GM03348 (cell line): ENCODE measurements at places on chromosomes 11 and 22.

DNA sequence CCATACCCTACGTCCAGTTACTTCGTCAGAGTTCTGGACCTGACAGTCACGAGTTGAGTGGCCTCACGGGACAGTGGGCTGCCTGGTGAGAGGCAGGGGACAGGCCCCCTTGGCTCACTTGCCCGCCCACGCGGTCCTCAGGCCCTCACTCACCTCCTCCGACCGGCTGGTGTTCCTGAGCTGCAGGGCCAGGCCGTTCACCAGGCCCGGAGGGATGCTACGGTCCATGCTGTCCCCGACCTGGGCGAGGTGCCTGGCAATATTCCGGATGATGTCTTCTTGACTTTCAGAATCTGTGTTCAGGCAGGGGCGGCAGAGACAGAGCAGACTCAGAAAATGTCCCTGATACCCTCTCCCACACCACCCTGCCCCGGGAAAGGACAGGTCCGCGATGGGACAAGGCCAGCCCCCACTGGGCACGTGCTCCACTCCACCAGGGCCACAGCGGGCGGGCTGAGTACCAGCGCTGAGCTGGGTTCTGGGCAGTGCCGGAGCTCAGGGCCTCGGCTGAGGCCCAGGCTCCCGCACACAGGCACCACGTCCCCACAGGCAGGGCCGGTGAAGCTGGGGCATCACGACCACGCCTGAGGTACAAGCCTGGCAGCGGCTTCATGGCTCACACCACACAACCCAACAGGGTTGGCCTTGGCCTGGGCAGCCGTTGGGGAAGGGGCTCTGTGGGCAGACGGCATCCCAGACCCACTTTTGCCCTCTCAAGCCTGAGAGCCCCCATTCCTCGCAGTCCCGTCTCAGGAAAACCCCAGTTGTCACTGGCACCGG lies 34.9 kb downstream of the BID start:
- DNase-seq: no peak

- DNase-seq: no peak
These were observed 69.2 kb upstream of the PRR5 start for GRCh38 chr22:44632541-44633396.

DNA sequence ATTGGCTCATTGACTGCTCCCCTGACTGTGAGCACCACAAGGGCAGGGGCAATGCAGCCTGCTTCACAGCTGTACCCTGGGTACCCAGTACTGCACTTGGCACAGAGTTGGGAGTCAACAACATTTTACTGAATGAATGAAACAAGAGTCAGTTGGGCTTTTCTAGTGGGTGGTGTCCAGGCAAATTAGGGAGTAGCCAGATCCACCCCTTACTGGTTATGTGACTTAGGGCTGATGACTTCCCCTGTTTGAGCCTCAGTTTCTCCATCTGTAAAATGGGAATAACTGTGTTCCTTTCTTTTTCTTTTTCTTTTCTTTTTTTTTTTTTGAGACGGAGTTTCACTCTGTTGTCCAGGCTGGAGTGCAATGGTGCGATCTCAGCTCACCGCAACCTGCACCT lies 23.1 kb downstream of the MIAT start:
- no peak for DNase-seq

GRCh38 chr11:134341805-134342571 lies 10.2 kb downstream of the GLB1L2 start:
- DNase-seq: no peak

DNA sequence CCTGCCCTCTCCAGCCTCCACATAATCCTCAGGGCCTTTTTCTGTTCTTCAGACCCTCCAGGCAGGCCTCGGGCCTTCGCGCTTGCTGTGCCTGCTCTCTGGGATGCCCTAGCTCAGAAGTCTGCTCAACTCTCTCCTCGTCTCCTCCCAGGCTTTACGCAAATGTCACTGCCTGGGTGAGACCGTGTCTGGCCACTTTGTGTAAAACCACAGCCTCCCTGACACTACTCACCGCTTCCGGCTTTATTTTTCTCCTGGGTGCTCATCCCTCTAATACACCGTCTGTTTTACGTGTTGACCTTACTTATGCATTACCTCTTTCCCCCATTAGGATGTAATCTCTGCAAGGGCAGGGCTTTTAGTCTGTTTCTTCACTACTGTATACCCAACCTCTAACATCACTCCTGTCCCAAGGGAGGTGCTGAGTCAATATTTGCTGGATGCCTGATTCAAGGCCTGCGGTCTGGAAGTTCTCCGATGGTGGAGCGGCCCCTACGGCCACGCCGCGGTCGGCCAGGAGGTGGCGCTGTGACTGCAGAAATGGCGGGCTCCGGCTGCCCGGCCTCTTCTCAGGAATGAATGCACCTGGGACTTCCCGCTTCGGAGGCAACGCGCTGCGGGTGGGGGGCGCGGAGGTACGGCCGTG lies 58.2 kb upstream of the THY1 start:
- peak; percentile 98 for DNase-seq

- DNase-seq: no peak
These were observed 18.0 kb downstream of the MN1 start for GRCh38 chr22:27783436-27784119.

GRCh38 chr11:65288706-65289536 lies 25.7 kb upstream of the CDC42EP2 start:
- DNase-seq: no peak

GRCh38 chr11:121533601-121534000 lies 80.8 kb upstream of the SORL1-AS1 start:
- no peak for DNase-seq

DNA sequence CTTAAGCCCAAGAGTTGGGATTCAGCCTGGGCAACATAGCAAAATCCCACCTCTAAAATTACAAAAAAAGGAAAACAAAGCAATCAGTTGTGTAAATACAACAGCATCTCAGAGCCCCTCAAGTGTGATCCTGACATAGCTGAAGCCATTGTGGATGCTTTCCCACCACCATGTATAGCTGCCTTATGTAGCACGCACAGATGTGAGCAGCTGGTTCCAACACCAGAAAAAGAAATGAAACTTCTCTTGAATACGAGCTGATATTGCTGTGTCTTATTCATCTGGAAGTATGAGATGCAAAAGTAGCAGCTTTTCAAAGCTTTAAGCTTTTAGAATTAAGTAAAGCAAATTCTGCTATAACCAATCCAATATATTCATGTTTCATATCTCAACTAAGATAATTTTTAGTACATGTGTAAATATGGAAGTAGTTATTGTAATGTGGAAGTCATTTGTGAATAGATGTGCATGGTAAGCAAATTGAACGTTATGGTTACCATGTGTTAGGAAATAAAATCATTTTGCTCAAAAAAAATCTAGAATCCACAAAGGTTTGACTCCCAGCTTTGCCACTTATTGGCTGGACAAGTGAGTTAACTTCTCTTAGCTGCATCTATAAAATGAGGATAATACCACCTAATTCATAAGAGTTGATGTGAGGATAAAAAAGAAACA lies 63.2 kb downstream of the SGSM3 start:
- DNase-seq: no peak

GRCh38 chr11:35079611-35080010 lies 59.4 kb upstream of the CD44 start:
- no peak for DNase-seq

- peak; percentile 93 for DNase-seq
These were observed 21.1 kb downstream of the SERPINH1 start for GRCh38 chr11:75582895-75583717.

GRCh38 chr11:7020183-7020917 lies at the start of the genes NLRP14 and ZNF214:
NLRP14 (plus strand) TSS chr11:7020479; CDS start chr11:7038587, 18,108 bp downstream.
ZNF214 (minus strand) TSS chr11:7020346; CDS start chr11:7002835, 17,511 bp downstream.
- DNase-seq: peak; percentile 97

- no peak for DNase-seq
These were observed 21.4 kb upstream of the SOX6 start for GRCh38 chr11:16377746-16378145.

DNA sequence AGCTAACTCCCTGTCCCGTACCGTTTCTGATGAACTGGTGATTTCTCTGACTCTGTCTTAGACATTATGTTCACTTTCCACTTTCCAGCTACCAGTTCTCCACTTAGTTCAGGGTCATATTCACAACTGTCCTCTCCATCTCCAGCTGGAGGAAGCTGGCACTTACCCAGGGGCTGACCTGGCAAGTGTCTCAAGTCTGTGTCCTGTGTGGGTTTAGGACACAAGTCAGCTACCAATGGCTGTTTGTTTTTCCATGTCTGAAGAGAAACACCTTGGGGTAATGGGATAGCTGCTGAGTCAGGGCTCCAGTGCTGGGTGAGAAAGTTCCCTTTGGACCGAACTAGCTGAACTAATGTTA lies 134.4 kb downstream of the CSNK2A3 start:
- DNase-seq: no peak

DNA sequence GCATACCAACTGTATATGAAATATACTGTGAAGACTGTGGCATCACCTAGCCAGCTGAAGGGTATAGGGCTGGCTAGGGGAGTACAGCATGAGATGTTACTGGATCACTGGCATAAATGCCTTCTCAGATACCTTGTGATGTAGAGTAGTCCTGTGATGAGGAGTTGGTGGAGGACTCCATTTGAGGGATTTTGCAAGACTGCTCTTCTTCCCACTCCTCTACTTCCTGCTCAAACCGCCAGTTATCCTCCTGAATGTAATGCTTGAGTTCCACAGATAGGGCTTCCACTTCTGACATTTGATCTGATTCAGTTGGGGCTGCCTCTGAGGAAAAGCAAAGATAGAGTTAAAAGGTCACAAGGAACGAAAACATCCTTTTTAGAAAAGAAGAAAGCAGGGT lies 29.3 kb downstream of the CLDN25 start:
- DNase-seq: no peak

- DNase-seq: peak; percentile 90
These were observed 434 bp downstream of the BANF1 start for GRCh38 chr11:66002648-66003225.

DNA sequence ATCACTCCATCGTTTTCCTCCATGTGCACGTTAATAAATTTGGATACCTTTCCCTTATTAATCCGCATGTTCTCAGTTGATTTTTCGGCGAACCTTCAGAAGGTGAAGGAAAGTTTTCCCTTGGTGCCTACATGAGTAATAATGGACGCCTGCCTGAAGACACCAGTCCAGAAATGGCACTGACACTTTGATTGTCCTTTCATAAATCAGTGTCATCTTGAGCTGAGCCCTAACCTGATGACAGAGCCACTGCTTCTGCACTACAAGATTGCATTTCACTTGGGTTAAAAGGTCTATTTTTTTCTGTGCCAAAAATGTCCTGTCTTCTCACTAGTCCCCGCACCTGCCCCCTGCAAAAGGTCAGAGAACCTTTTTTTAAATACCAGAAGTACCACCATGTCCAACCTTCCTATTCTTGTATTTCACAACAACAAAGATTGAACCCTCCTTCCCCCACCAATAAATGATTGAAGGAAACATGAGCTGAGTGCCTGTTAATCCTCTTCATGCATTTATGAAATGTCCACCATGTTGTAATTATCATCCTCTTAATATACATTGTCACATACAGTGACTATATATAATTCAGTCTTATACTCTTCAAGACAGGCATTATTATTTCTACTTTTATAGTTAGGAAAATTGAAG lies 219.9 kb upstream of the UBASH3B start:
- no peak for DNase-seq

GRCh38 chr11:30509364-30509763 lies 76.8 kb downstream of the MPPED2 start:
- DNase-seq: no peak

- DNase-seq: peak; percentile 73
These were observed 79.0 kb downstream of the AASDHPPT start for GRCh38 chr11:106156290-106156937.

DNA sequence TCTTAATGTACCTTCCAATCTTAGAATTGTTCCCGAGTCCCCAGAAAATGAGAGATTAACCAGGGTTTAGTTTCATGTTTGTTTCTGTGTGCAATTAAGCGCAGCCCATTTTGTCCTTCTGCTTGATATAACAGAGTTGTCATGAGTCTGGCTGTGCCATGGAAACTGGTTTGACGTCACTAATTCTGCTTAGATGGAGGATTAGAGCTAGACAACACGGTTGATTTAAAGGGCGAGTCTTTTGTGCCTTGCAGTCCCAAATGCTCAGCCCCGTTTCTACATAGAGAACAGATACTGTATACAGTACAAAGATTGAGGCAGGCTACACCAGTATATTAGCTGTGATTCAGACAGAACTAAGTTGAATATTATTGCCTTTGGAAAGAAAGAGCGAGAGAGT lies 45.5 kb upstream of the ALKBH3 start:
- no peak for DNase-seq
